ENCODE measurements at places on chromosomes 6 and 20.

GRCh38 chr20:55057779-55058415, 582.5 kb downstream of the DOK5 start:
- no peak for DNase-seq

DNA sequence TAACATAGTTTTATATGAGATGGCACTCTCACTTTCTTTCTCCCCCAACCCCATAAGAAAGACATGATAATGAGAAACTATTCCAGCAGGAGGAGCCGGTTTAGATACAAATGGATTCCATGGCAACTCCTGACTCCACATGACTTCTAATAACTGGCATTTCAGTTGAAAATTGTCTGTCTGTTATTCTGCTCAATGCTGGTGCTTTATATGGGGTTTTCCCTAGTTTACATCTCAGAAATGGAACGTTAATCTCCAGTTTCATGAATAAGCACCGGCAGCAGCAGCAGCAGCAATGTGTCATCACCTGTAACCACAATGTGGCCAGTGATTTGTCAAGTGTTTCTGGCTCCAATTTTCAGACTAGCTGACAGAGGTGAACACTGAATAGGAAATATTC, 8.0 kb upstream of the SIM1 start:
- DNase-seq: peak; percentile 62

GRCh38 chr20:47998736-47999135, 213.5 kb upstream of the SULF2 start:
- DNase-seq: no peak

GRCh38 chr20:62776692-62777527, 19.4 kb upstream of the MRGBP start:
- no peak for DNase-seq

DNA sequence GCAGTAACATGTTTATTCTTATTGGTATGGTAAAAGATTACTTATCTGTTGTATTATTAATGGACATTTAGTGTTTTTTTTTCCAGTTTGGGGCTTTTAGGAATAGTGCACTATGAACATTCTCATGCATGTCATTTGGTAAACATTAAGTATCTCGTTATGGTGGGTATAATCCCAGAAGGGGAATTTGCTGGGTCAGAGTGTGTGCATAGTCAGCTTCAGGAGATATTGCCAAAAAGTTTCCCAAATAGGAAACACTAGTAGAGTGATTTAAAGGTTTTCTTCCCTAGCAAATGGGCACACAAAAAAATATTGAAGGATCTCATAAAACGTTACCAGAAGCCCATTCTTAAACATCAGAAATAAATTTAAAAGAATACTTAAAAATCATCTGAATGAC, 25.2 kb upstream of the NHSL1 start:
- DNase-seq: no peak

DNA sequence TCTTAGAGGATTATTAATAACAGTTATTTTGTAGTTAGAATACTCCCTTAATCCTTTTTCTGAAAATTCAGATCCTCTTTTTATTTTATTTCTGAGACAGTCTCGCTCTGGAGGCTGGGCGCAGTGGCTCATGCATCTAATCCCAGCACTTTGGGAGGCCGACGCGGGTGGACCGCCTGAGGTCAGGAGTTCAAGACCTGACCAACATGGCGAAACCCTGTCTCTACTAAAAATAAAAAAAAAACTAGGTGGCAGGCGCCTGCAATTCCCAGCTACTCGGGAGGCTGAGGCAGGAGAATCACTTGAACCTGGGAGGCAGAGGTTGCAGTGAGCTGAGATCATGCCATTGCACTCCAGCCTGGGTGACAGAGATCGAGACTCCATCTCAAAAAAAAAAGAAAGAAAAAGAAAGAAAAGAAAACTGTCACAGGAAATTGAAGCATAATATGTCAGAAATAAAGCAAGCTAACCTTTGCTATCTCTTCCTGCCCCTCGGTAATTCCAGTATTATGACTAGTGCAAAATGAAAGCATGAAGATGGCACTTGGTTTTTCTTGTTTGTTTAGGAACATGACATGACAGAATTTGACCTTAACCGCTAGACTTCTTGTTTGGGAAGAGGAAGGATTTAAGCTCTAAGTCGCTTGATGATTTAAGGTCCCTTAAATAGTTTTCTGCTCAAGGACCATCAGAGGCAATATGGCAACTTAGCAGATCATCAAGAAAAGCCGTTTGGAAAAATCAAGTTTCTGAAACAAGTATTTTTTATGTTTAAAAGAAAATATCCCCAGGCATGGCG, 1.8 kb upstream of the RBM39 start:
- no peak for DNase-seq

- no peak for DNase-seq
These were observed 144.0 kb downstream of the PRL start for GRCh38 chr6:22152841-22153240.

DNA sequence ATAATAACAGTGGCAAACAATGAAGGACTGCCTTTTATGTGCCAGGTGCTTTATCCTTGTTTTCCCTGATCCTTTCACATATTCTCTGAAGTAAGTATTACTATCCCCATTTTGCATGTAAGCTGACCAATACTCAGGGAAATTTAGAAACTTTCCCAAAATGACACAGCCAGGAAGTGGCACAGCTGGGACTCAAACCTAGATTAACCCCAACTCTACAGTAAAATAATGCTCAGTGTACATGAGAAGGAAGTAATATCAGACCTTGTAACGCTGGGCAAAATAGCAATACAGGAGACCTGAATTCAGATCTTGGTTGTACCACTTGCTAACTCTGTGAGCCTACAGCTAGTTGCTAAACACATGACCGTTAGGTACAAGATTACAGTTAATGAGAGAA, 26.8 kb upstream of the NRSN1 start:
- no peak for DNase-seq

- no peak for DNase-seq
These were observed 148.8 kb downstream of the LRFN2 start for GRCh38 chr6:40438246-40438887.

- DNase-seq: no peak
These were observed 250.5 kb downstream of the ESR1 start for GRCh38 chr6:152057832-152058498.

- DNase-seq: no peak
These were observed 61.5 kb downstream of the PRDM13 start for GRCh38 chr6:99668036-99668705.

GRCh38 chr6:145763742-145764141, 28.4 kb upstream of the EPM2A start:
- no peak for DNase-seq

DNA sequence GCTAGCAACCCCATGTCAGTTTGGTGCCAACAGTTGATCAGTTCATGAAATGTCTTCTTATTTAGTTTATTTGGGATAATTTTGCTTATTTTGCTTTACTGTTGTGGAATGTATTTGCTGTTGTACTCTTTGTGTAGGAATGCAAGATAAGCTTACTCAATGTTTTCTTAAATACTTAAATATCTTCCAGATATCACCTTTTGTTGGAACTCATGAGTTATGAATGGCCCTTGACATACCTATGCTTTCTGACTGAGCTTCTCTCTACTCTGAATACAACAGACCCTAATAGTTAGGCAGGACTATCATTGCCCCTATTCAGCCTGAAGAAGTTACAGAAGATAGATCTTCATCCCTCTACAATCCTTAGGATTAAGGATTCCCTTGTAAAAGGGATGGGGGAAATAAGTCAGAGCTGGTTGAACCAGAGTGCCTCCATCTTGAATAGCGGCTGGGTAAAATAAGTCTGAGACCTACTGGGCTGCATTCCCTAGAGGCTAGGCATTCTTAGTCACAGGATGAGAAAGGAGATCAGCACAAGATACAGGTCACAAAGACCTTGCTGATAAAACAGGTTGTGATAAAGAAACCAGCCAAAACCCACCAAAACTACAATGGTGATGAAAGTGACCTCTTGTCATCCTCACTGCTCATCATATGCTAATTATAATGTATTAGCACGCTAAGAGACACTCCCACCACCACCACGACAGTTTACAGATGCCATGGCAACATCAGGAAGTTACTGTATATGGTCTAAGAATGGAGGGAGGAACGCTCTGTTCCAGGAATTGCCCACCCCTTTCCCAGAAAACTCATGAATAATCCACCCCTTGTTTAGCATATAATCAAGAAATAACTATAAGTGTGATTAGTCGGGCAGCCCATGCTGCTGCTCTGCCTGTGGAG, 196.9 kb downstream of the AKAP7 start:
- no peak for DNase-seq

DNA sequence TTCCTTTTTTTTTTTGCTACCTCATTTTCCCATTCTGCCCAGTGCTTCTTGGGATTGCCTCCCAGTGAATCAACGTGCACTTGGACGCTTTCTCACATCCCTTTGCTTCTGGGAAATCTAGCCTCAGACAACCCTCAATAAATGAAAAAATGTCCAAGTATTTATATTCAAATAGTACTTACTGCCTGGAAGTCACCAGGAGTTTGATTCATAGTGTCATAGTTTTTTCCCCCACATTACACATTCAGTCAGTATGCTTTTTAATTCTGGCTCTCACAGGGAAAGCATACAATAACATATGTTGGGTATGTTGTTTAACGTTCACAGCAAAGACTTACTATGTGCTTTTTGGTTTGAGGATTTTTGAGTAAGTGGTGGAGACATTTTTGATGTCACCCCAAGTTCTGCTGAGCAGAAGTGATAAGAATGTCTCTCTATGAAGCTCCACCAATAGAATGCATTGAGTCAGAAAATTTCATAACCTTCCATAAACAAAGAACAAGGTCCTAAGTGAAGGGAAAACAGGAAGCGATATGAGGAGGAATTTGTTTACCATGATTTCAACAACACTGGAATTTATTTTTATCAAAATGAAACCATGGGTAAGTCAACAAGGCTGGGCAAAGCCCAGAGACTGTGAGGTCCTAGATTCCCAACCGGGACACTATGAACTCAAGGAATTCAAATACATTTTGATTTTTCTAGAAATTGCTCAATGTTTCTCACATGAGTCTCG, 301.2 kb upstream of the BMP2 start:
- DNase-seq: no peak

GRCh38 chr6:4895971-4896370, 107.9 kb downstream of the RPP40 start:
- DNase-seq: no peak

- no peak for DNase-seq
These were observed 90.1 kb downstream of the RSPH3 start for GRCh38 chr6:158909938-158910337.

DNA sequence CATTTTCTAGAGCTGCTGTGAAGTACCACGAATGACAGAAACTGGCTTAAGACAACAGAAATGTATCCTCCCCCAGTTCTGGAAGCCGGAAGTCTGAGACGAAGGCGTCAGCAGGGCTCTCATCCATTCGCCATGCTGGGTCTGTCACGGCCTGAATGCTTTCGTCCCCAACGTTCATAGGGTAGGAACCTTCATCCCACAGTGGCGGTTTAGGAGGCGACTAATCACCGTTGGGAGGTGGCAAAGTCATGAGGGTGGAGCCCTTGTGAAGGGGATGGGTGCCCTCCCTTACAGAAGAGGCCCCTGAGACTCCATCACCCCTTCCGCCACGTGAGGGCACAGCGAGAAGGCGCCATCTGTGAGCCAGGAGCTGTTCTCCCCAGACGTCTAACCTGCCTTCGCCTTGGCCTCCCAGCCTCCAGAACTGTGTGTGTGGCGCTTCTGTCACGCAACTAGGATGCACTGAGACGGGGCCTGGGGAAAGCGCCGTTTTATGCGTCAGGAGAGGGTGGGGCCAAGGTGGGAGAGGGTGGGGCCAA, 250.3 kb downstream of the TTLL2 start:
- no peak for DNase-seq

GRCh38 chr6:43887340-43887858, 117.4 kb downstream of the VEGFA start:
- DNase-seq: no peak

- DNase-seq: no peak
These were observed 40.7 kb upstream of the KCNK5 start for GRCh38 chr6:39269961-39270360.

DNA sequence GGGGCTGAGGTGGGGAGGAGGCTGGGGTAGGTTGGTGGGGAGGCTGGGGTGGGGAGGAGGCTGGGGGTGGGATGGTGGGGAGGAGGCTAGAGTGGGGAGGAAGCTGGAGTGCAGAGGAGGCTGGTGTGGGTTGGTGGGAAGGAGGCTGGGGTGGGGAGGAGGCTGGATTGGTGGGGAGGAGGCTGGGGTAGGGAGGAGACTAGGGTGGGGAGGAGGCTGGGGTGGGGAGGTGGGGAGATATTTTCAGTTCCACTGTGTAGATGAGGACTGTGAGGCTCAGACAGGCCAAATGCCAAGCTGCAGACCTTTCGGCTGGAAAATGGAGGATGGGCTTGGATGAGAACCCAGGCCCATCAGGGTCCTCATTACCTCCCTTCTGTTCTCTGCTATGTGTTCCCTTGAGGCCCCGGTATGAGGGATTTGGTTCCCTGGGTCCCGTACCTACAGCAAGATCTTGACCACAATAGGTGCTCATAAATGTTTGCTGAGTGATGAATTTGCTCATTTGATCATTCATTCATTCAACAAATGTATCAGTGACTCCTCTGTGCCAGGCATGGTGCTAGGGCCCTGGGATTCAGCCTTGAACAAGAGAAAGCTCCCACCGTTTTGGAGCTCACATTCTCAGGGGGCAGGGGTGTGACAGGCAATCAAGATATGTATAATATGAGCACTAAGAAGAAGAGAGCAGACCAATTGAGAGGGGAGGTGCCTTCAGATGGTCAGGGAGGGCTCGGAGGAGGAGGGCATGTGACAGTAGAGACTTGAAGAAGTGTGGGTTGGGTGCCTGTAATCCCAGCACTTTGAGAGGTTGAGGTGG, 36.1 kb upstream of the NOL4L start:
- no peak for DNase-seq

DNA sequence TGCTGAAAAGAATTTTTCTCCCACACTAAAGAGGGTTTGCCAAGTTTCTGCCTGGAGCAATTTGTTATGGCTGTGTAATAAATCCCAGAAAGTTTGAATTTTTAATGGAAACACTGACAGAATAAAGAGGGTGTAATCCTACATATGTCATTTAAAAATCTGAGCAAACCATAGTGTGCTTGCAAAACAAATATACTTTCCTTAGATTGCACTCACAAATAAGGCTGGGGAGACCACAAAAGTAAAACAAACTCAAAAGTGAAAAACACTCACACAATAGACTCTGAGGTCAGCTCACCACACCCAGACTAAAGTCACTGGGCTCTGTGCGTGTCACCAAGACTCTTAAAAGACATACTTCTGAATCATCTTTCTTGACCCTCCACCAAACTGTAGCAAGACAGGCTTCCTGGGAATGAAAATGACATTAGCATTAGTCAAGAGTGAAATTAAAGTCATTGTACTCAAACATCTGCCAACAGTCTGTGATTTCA, 4.8 kb upstream of the ATXN1 start:
- peak; percentile 93 for DNase-seq

- DNase-seq: no peak
These were observed 13.5 kb downstream of the EPB41L1 start for GRCh38 chr20:36167902-36168503.

GRCh38 chr6:72787391-72788031, 165.6 kb downstream of the KCNQ5 start:
- DNase-seq: peak; percentile 71
